ENCODE measurements at places on chromosomes 3 and 15. TPM values are rescaled to one million over a fixed set of nuclear protein-coding genes. Genes with fewer than 3 reads are reported as not detected.
A peak's percentile ranks its signal among the peaks of the same experiment; 100 is the strongest.

DNA sequence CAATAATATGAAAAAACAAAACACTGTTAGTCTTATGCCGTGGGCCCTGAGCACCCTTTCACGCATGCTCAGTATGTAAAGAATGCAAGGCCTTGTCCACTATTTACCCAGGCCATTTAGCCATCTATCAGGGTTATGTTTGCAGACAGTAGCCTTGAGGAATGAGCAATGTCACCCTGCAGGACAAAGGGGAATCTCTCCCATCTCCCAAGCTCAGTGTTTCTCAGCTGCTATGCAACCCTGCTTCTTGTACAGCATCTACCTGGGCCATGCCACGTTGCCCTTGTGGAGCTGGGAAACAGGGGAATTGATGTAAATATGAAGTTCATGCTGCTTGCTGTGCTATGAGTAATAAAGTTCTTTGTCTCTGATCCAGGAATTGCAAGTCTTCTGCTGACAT lies 51.5 kb upstream of the SLCO2A1 start:
- no peak overlapping the region for H3K4me3 ChIP-seq
- H3K36me3 ChIP-seq = no peaks in the 10 kb centered on the region
- H3K27ac ChIP-seq = no peak overlapping the region
- no peak for DNase-seq
- no peaks in the 10 kb centered on the region for H3K4me1 ChIP-seq
- no peaks in the 10 kb centered on the region for H3K27me3 ChIP-seq

Gene ARHGAP11A
- total RNA-seq = 0.49 TPM

- H3K36me3 ChIP-seq = no peaks in the 10 kb centered on the region
- H3K4me1 ChIP-seq = peaks cover 46% of the 10 kb centered on the region
- H3K27me3 ChIP-seq = no peaks in the 10 kb centered on the region
- H3K4me3 ChIP-seq = no peak overlapping the region
- no peak for DNase-seq
- peak overlapping the region; percentile 67 for H3K27ac ChIP-seq
These were observed 31.8 kb downstream of the FSTL1 start for GRCh38 chr3:120418866-120419490.

- no peak for DNase-seq
- no peaks in the 10 kb centered on the region for H3K27me3 ChIP-seq
- no peak overlapping the region for H3K4me3 ChIP-seq
- no peaks in the 10 kb centered on the region for H3K4me1 ChIP-seq
- H3K36me3 ChIP-seq = no peaks in the 10 kb centered on the region
- H3K27ac ChIP-seq = no peak overlapping the region
These were observed 9.9 kb upstream of the ZBED2 start for GRCh38 chr3:111605018-111605417.

Gene ZNF717
- 4.3 TPM for total RNA-seq

DNA sequence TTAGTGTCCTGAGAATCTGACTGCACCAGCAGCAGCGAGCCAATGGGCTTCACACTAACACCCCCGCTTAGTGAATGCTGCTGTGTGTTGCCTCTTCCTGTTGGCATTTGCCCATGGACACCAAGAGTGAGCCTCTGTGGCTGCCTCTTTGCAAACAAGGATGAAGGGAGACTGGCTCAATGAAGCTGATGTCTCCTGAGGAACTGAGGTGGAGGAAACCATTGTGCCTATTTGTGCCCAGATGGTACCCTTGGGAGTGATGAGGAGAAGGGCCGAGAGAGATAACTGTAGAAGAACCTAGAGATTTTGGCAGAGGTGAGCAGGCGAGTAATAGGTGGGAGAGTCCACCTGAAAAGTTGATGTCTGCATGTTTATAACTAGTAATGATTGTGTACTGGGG lies 51.2 kb downstream of the IL20RB start:
- H3K4me1 ChIP-seq = no peaks in the 10 kb centered on the region
- no peaks in the 10 kb centered on the region for H3K27me3 ChIP-seq
- no peak for DNase-seq
- H3K4me3 ChIP-seq = no peak overlapping the region
- no peak overlapping the region for H3K27ac ChIP-seq
- H3K36me3 ChIP-seq = no peaks in the 10 kb centered on the region

Gene PFKFB4
- total RNA-seq = 2.6 TPM

GRCh38 chr15:92095693-92096092 lies 242.2 kb downstream of the SLCO3A1 start:
- no peak overlapping the region for H3K4me3 ChIP-seq
- no peak for DNase-seq
- no peaks in the 10 kb centered on the region for H3K27me3 ChIP-seq

Gene OXTR
- total RNA-seq = not detected

Gene KCNMB2
- total RNA-seq = not detected

DNA sequence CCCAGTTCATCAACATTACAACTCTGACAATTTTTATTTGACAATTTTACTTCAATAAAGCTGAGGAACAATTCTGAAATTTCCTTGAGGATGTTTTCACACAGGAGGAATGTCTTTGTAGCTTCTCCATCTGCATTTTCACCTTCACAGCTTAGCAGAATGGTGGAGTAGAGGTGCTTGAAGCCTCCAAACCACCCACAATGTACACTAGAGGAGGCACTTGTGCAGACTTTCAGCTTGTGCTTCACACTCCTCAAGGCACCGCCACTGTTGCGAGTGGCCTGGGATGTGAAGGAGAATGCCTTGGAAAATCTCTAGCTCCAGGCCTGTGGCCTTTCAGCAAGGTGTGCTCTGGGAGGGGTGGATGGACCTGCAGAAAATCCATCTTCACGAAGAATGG lies 181.9 kb downstream of the EPHB1 start:
- no peaks in the 10 kb centered on the region for H3K36me3 ChIP-seq
- no peaks in the 10 kb centered on the region for H3K4me1 ChIP-seq
- no peak for DNase-seq
- H3K27me3 ChIP-seq = no peaks in the 10 kb centered on the region
- H3K27ac ChIP-seq = no peak overlapping the region

DNA sequence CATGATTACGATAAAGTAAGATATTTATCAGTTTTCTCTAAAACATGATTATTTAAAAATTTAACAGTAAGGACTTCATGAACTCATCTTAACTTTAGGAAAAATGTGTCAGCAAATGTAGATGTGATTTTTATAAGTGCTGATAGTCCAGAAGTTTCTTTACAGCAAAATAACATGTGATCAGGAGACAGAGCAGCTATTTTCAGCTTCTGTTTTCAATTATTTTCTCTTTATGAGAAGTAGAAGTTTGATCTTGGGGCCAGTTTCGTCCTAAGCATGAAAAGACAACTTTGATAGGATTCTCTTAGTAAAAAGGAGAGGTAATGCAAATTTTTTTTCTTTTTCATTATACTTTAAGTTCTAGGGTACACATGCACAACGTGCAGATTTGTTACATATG lies 96.5 kb upstream of the TSPAN3 start:
- no peak for DNase-seq
- H3K4me3 ChIP-seq = no peak overlapping the region
- no peaks in the 10 kb centered on the region for H3K36me3 ChIP-seq
- no peaks in the 10 kb centered on the region for H3K4me1 ChIP-seq
- no peaks in the 10 kb centered on the region for H3K27me3 ChIP-seq

Gene RBP2
- total RNA-seq = not detected

GRCh38 chr3:72288955-72289691 lies 504.2 kb upstream of the PROK2 start:
- peaks cover 9% of the 10 kb centered on the region for H3K4me1 ChIP-seq
- peaks cover 11% of the 10 kb centered on the region for H3K27me3 ChIP-seq
- H3K27ac ChIP-seq = no peak overlapping the region
- H3K36me3 ChIP-seq = no peaks in the 10 kb centered on the region

Gene ABI3BP
- 21.8 TPM for total RNA-seq

- H3K36me3 ChIP-seq = no peaks in the 10 kb centered on the region
- DNase-seq = no peak
- H3K27ac ChIP-seq = no peak overlapping the region
- no peak overlapping the region for H3K4me3 ChIP-seq
- H3K27me3 ChIP-seq = no peaks in the 10 kb centered on the region
These were observed 370.5 kb downstream of the CTNNB1 start for GRCh38 chr3:41569632-41570305.

DNA sequence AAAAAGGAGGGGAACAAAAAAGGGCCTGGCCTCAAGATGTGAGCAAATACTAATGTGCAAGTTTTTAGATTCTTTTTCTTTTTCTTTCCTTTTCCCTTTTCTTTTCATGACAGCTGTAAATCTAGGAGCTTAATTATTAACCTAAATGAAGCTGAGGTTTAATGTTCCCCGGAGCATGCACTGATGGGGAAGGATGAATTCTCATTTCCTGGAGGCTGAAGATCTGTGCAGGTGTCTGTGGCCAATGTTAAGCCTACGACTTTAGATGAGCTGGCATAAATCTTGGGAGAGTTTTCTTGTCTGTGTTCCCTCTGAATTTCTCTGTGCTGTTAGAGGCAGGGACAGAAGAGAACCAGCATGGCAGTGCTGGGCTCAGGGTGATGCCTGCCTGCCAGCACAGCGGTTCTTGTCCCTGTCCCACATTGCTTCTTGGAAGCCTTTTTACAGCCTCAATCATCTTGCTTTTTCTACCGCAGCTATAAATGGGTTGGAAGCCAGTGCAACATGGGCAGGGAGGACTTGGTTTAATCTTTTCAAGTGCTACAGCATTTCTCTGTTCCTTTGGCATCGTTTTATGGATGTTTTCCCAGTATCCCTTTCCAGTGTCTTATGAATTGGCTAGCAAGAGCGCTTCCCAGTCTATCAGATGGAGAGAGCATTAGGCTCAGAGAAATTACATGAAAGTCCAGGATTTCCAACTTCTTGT lies 119.1 kb downstream of the ATG7 start:
- H3K27me3 ChIP-seq = no peaks in the 10 kb centered on the region
- DNase-seq = no peak
- no peak overlapping the region for H3K27ac ChIP-seq
- no peak overlapping the region for H3K4me3 ChIP-seq
- peaks cover 30% of the 10 kb centered on the region for H3K4me1 ChIP-seq

DNA sequence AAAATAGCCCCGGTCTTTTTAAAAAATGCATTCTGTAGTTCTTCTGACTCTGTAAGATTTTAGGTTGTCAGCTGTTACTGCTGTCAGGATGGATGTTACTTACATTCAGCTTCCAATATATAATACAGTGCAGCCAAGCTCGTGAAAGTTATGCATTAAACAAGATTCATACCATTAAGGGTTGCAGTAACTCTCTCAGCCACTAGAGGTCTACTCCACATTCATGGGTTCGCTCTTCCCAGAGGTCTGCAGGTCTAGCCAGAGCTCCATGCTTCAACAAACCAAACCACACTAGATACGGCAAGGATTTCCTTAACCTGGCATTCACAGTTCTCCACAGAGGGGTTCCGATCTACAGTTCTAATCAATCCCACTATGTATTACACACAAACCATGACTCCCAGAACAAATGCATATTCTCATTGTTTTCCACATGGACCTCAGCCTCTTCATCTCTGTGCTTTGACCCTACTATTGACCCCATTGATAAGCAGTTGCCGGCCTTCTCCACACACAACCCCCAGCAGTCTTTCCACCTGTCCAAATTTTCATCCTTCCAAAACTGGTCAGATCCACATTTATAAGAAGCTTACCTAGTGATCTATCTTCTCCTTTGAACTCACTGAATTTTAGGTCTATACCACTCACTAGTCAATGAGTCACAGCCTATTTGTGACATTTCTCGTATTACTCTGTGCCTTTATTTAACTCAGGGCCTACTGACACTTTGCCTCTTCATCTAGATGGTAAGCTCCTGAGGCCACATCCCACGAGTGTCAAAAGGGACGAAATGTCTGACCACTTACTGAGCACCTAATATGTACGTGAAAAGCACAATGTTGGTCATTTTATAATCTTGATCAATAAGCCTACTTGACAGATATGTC lies 33.7 kb downstream of the RORA start:
- H3K27me3 ChIP-seq = no peaks in the 10 kb centered on the region
- no peak overlapping the region for H3K4me3 ChIP-seq
- H3K4me1 ChIP-seq = peaks cover 73% of the 10 kb centered on the region
- DNase-seq = no peak
- H3K36me3 ChIP-seq = no peaks in the 10 kb centered on the region
- peak overlapping the region; percentile 86 for H3K27ac ChIP-seq

DNA sequence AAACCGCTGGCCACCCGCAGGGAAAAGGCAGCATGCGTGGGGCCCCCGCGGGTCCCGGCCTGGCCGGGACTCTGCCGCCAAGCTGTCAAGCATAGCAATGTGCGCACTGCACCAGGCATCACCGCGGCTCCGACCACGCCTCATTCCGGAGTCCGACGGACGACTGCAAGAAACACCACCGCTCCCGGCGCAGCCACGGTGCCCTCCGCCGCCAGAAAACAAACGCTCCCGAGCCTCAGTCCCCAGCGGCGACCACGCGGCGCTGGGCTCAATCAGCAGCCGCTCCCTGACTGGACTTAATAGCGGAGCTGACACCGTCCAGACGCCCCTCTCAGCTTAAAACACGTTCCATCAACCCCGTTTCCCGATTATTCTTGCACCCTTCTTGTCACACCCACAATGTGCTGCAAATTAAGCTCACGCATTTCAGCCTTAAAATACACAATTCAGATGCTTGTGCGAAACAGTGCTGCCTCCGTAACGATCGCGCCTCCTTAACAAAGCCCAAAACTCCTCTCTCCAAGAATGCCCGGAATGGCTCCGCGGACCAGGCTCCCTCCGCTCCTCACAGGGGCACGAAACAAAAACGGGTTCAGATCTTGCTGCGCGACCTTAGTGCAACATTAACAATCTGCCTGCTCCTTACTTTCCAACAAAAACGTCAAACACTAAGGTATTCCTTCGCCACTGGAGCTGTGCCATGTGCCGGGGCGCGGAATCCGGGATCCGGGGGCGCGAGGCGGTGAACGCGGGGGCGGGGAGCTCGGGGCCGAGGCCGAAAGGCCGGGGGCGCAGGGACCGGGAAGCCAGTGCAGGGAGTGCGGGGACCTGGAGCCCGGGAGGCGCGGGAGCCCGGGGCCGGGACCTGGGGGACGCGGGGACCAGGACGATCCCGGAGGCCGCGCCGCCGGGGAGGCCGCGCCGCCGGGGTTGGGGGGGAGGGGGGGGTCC lies 655 bp downstream of the CYFIP1 start:
- H3K27ac ChIP-seq = peak overlapping the region; percentile 78
- H3K27me3 ChIP-seq = no peaks in the 10 kb centered on the region
- H3K4me1 ChIP-seq = peaks cover 5% of the 10 kb centered on the region
- no peak for DNase-seq

Gene ECE2
- not detected for total RNA-seq

GRCh38 chr15:27095886-27096624 lies 125.1 kb downstream of the GABRG3 start:
- H3K4me1 ChIP-seq = no peaks in the 10 kb centered on the region
- no peak overlapping the region for H3K4me3 ChIP-seq
- no peak overlapping the region for H3K27ac ChIP-seq

DNA sequence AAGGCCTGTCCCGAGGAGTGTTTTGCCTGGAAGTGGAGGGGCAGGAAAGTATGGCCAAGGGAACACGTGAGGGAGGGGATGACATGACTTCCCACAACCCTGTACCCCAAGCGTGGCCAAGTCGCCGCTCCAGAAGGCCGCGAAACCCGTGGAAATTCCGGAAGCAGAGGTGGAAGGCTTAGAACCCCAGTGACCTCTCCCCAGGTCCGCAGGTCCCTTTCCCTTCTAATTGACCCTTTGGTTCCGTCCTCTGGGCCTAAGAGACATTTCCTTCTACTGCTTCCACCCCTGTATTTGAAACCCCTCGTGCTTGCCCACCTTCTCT lies 548 bp upstream of the BTBD1 start:
- peak overlapping the region; percentile 98 for H3K27ac ChIP-seq
- no peaks in the 10 kb centered on the region for H3K36me3 ChIP-seq
- peaks cover 34% of the 10 kb centered on the region for H3K4me1 ChIP-seq
- peak overlapping the region; percentile 78 for H3K4me3 ChIP-seq
- no peaks in the 10 kb centered on the region for H3K27me3 ChIP-seq
- no peak for DNase-seq
